Type B pancreatic cell (in vitro differentiated cells): ENCODE measurements at places on chromosomes 4 and X. TPM values are rescaled to one million over a fixed set of nuclear protein-coding genes. Genes with fewer than 3 reads are reported as not detected.

GRCh38 chr4:79257953-79258613, 67.8 kb downstream of the NAA11 start:
- no peak for DNase-seq

Gene P2RY8
- total RNA-seq = not detected in 2 replicates

- no peak for DNase-seq
Observed at GRCh38 chrX:14920196-14920595, 47.0 kb downstream of the MOSPD2 start.

Gene NRK
- total RNA-seq = 19.7 and 136 TPM in 2 replicates

Gene PABPC1L2B
- 0.17 TPM in 1 of 2 replicates, not detected in the other for total RNA-seq

- no peak for DNase-seq
Observed at GRCh38 chrX:103608306-103608963, 672 bp downstream of the TCEAL3 start.

Gene HMX1
- total RNA-seq = 3.2 and 3.4 TPM in 2 replicates

- DNase-seq = no peak
Observed at GRCh38 chrX:8565729-8566128, 101.1 kb downstream of the VCX3B start.
